Tibial nerve (tissue), 4 donors: ENCODE measurements at places on chromosomes 2 and 18. TPM values are rescaled to one million over a fixed set of nuclear protein-coding genes. Genes with fewer than 3 reads are reported as not detected.
A peak's percentile ranks its signal among the peaks of the same experiment; 100 is the strongest.

DNA sequence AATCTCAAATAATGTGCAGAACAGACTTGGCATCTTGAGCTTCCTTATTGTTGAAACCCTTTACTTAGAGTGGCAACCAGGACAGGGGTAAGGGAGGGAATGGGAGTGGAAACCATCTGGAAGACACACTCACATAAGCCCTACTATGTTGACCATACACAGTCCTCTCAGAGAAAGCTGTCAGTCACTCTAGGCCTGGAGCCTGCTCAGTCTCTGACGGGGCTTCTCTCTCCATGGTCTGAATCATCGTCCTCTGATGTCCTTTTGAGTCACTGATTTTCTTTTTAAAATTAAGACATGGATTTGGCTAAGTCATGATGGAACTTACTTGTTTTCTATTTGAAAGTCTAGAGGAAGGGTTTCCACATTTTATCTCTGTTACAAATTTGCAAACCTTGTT lies 74.0 kb downstream of the MYO1B start:
- H3K27ac ChIP-seq = no peak overlapping the region
- no peaks in the 10 kb centered on the region for H3K36me3 ChIP-seq
- no peaks in the 10 kb centered on the region for H3K27me3 ChIP-seq
- H3K4me3 ChIP-seq = no peak overlapping the region
- no peak for DNase-seq
- peaks cover 29% of the 10 kb centered on the region for H3K4me1 ChIP-seq

GRCh38 chr2:169082995-169083394 lies 13.6 kb downstream of the DHRS9 start:
- DNase-seq = no peak
- no peak overlapping the region for H3K4me3 ChIP-seq
- H3K36me3 ChIP-seq = no peaks in the 10 kb centered on the region
- no peaks in the 10 kb centered on the region for H3K27me3 ChIP-seq

DNA sequence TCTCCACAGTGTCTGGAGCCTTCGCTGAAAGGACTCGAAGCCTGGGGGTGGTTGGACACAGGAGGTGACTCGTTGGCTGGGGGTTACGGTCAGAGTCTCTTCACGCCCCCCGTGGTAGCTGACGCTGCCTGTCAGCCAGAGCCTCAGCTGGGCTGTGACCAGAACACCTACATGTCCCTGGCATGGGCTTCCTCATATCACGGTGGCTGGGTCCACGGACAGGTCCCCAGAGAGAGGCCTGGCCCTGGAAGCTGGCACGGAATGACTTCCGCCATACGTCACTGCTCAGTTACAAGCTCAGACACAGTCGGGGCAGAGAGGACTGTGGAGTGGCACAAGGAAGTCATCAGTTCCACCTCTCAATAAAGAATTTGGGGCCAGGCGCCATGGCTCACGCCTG lies 28.5 kb downstream of the ITGB1BP1 start:
- no peaks in the 10 kb centered on the region for H3K27me3 ChIP-seq
- DNase-seq = no peak
- no peak overlapping the region for H3K27ac ChIP-seq
- H3K4me1 ChIP-seq = peaks cover 26% of the 10 kb centered on the region
- peaks cover 3% of the 10 kb centered on the region for H3K36me3 ChIP-seq

- H3K36me3 ChIP-seq = no peaks in the 10 kb centered on the region
- H3K4me1 ChIP-seq = no peaks in the 10 kb centered on the region
- no peak overlapping the region for H3K27ac ChIP-seq
- DNase-seq = no peak
- no peak overlapping the region for H3K4me3 ChIP-seq
Measured at GRCh38 chr18:1619507-1619906, 714.8 kb downstream of the ADCYAP1 start.

DNA sequence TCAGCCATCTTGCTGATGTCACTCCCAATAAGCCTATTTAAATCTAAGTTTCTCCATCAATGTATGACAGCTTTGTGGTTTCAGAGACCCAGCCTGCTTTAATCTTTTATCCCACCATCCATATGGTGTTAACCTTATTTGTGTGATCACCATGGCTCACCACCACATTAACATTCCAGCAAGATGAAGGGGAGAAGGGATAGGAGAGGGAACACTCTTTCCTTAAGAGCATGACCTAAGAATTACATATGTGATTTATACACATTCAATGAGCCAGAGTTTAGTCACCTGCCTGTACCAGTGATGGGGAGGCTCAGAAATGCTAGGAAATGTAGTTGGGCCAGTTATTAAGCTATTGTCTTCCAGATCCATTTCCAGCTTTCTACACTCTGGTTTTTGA lies 44.5 kb upstream of the CHN1 start:
- no peaks in the 10 kb centered on the region for H3K27me3 ChIP-seq
- peaks cover 16% of the 10 kb centered on the region for H3K36me3 ChIP-seq
- no peaks in the 10 kb centered on the region for H3K4me1 ChIP-seq
- no peak overlapping the region for H3K4me3 ChIP-seq

- no peak for DNase-seq
- no peak overlapping the region for H3K4me3 ChIP-seq
- H3K27me3 ChIP-seq = peaks cover 61% of the 10 kb centered on the region
- H3K27ac ChIP-seq = no peak overlapping the region
Measured at GRCh38 chr2:192190474-192190873, 4.3 kb downstream of the TMEFF2 start.

GRCh38 chr2:69046221-69046662 lies 33.3 kb downstream of the ANTXR1 start:
- no peak overlapping the region for H3K27ac ChIP-seq
- DNase-seq = no peak
- H3K36me3 ChIP-seq = no peaks in the 10 kb centered on the region
- no peak overlapping the region for H3K4me3 ChIP-seq
- no peaks in the 10 kb centered on the region for H3K4me1 ChIP-seq

DNA sequence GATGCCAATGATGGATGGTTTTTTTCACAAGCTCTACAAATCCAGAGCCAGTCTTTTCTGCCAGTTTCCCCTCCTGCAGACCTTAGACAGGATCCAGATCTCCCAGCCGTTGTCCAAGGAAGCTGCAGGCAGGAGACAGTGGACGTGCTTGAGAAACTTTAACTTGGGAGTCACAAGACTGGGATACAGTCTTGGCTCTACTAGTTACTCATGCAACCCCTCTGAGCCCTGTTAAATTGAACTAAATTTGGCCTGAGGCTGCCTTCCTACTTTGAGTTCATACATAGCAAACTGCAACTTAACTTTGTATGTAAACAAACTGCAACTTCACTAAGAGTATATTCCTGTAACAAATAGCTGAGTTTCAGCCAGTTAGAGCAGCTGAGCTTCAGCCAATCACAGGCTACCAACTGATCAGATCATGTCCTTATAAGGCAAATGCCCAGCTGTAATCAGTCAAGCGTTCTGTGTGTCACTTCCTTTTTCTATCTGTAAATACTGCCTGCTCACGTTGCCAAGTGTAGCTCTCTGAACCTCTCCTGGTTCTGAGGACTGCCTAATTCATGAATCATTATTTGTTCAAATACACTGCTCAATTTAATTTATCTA lies 140.9 kb downstream of the CAPN13 start:
- no peaks in the 10 kb centered on the region for H3K36me3 ChIP-seq
- no peak overlapping the region for H3K27ac ChIP-seq
- no peak overlapping the region for H3K4me3 ChIP-seq
- H3K4me1 ChIP-seq = no peaks in the 10 kb centered on the region
- no peaks in the 10 kb centered on the region for H3K27me3 ChIP-seq
- DNase-seq = no peak

DNA sequence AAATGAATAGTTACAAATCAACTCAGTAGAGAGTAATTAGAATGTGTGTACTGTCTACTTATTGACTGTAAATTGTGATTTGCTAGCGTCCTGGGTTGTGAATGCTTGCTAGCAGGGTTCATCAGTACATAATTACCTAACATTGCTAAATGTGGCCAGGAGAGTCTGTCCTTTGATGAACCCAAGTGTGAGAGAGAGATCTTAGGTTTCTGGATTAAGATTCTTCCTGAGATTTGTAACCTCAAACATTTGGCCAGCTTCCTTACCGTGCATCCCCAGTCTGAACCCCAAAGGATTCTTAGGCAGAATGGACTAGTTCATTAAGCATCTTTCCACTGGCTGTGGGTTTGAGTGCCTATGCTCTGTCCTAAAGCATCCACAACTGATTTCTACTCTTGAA lies 84.0 kb upstream of the ITPRID2 start:
- no peak overlapping the region for H3K27ac ChIP-seq
- H3K4me1 ChIP-seq = peaks cover 12% of the 10 kb centered on the region
- DNase-seq = no peak
- no peaks in the 10 kb centered on the region for H3K36me3 ChIP-seq

DNA sequence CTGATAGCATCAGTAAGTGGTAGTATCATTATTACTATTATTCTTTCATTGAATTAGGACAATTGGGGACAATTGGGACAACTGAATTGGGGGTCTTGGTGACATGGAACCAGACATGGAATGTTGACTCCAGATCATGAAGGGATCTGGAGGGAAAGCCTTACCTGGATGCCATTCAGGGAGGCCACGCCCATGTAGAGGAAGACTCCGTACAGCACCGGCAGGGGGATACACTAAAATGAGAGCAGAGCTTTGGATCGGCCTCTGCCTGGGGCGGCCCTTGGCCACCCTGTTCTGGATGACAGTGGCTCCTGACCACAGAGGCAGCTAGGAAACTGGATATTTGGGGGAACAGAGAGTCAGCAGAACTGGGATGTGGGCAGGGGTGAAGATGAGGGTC lies 29.2 kb downstream of the MTHFD2 start:
- DNase-seq = no peak
- H3K4me1 ChIP-seq = no peaks in the 10 kb centered on the region
- H3K27ac ChIP-seq = no peak overlapping the region
- no peaks in the 10 kb centered on the region for H3K27me3 ChIP-seq
- H3K4me3 ChIP-seq = no peak overlapping the region

DNA sequence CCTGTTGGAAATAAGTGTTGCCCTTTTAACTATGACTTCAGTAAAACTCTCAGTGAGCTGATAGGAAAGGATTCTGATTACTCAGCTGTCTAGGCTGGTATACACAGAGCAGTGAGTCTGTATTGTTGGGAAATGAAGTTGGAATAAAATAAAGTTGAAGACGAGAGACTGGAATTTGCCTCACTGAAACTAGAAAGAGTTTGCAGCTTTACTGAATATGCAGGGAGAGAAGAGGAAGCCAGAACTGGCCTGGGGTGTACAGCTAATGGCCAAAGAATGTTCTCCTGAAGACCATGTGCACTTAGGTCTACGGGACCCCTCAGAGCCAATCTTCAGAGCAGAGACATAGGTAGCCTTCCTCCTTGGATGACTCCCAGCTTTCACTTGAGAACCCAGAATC lies 26.5 kb downstream of the EIF4E2 start:
- DNase-seq = no peak
- H3K4me1 ChIP-seq = no peaks in the 10 kb centered on the region
- H3K36me3 ChIP-seq = no peaks in the 10 kb centered on the region
- no peak overlapping the region for H3K4me3 ChIP-seq
- no peak overlapping the region for H3K27ac ChIP-seq

- no peaks in the 10 kb centered on the region for H3K36me3 ChIP-seq
- no peak for DNase-seq
- H3K27ac ChIP-seq = no peak overlapping the region
Measured at GRCh38 chr2:56502616-56503015, 318.8 kb downstream of the CCDC85A start.

DNA sequence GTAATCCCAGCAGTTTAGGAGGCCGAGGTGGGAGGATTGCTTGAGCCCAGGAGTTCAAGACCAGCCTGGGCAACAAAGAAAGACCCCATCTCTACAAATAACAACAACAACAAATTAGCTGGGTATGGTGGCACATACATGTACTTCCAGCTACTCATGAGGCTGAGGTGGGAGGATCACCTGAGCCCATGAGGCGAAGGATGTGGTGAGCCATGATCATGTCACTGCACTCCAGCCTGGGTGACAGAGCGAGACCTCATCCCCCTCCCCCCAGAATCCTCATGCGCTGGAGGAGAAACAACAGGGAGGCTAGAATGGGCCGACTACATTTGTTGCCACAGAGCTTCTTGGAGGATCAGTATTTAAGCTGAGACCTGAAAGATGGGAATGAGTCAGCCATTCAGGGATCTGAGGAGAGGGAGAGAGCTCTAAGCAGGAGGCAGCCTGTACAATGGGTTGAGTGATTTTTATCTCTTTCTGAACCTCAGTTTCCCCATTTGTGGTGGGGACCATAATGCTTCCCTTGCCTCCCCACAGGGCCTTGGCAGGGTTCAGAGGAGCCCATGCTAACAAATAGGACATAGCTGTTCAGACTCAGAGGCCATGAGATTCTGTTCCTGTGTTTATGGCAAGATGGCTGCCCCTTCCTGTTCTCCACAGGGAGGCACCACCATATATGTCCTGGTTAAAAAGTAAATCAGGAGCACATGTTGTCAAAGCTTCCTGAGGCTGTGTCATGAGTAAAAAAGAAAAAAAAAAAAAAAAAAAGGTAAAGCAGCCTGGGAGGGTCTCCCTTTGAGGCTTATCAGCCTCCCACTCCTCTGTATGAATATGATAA lies 131.4 kb upstream of the HAAO start:
- no peaks in the 10 kb centered on the region for H3K27me3 ChIP-seq
- H3K4me3 ChIP-seq = no peak overlapping the region
- no peaks in the 10 kb centered on the region for H3K36me3 ChIP-seq
- peaks cover 3% of the 10 kb centered on the region for H3K4me1 ChIP-seq

DNA sequence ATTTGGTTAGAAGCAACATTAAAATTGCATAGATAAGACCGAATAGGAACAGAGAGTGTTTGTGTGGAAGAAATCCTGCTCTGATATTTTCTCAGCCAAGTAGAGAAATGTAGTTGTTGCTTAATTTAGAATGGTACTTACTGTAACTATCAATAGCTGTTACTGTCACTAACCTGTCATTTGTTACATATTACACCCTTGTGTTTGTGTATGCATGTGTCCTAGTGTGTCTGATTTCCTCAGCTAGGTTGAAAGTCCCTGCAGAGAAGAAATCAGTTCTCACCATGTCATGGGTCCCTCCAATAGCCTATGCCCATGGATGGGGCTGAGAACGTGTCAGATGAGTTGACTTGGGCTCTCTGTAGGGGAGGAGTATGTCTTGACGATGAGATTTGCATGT lies 94.4 kb downstream of the SPTBN1 start:
- H3K4me1 ChIP-seq = peaks cover 3% of the 10 kb centered on the region
- peak overlapping the region; percentile 26 for H3K27ac ChIP-seq
- H3K4me3 ChIP-seq = no peak overlapping the region
- H3K36me3 ChIP-seq = no peaks in the 10 kb centered on the region
- DNase-seq = no peak
- H3K27me3 ChIP-seq = no peaks in the 10 kb centered on the region

- no peak for DNase-seq
- H3K27me3 ChIP-seq = no peaks in the 10 kb centered on the region
- H3K36me3 ChIP-seq = no peaks in the 10 kb centered on the region
- no peaks in the 10 kb centered on the region for H3K4me1 ChIP-seq
Measured at GRCh38 chr18:8735274-8735673, 29.9 kb downstream of the MTCL1 start.

GRCh38 chr2:37357069-37357468 lies 12.6 kb downstream of the QPCT start:
- no peaks in the 10 kb centered on the region for H3K4me1 ChIP-seq
- H3K27ac ChIP-seq = no peak overlapping the region
- H3K36me3 ChIP-seq = no peaks in the 10 kb centered on the region
- no peak overlapping the region for H3K4me3 ChIP-seq
- no peak for DNase-seq

GRCh38 chr2:54952978-54953456 lies 97.2 kb downstream of the RTN4 start:
- no peak for DNase-seq
- no peak overlapping the region for H3K27ac ChIP-seq
- H3K4me3 ChIP-seq = no peak overlapping the region
- no peaks in the 10 kb centered on the region for H3K36me3 ChIP-seq

- H3K4me3 ChIP-seq = no peak overlapping the region
- H3K27me3 ChIP-seq = no peaks in the 10 kb centered on the region
- H3K4me1 ChIP-seq = no peaks in the 10 kb centered on the region
- H3K27ac ChIP-seq = no peak overlapping the region
Measured at GRCh38 chr2:145595296-145595695, 1075.4 kb upstream of the ZEB2 start.

Gene C1GALT1C1L
- total RNA-seq = 0.42 TPM

Gene GLI2
- total RNA-seq = 14.9 TPM

Gene DSG2
- 4.8 TPM for total RNA-seq

Gene SPEG
- 7.6 TPM for total RNA-seq

Gene TRIM43
- not detected for total RNA-seq

Gene NR4A2
- 14.7 TPM for total RNA-seq
